ENCODE measurements at places on chromosomes 4 and X.

DNA sequence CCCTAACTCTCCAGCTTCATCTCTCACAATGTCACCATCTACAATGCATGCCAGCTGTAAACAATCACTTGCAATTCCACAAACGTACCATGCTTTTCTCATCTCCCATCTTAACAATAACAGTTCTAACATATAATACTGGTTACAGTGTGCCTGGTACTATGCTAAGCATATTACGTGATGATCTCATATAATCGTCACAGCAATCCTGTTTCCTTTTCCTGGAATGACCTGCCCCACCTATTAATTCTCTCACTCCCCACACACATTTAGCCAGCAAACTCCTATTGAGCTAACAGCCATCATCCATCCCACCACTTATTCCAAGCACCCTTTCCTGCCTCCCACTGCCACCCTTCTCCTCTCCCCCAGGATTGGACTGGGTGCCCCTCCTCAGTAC, 7.9 kb downstream of the JCHAIN start:
- no peak for DNase-seq

GRCh38 chr4:124181039-124181438, 531.5 kb downstream of the ANKRD50 start:
- DNase-seq, result no peak

GRCh38 chrX:94752434-94753169, 1078.6 kb downstream of the FAM133A start:
- DNase-seq, result no peak

- no peak for DNase-seq
Measured at GRCh38 chr4:184548316-184548647, 73.9 kb upstream of the IRF2 start.

DNA sequence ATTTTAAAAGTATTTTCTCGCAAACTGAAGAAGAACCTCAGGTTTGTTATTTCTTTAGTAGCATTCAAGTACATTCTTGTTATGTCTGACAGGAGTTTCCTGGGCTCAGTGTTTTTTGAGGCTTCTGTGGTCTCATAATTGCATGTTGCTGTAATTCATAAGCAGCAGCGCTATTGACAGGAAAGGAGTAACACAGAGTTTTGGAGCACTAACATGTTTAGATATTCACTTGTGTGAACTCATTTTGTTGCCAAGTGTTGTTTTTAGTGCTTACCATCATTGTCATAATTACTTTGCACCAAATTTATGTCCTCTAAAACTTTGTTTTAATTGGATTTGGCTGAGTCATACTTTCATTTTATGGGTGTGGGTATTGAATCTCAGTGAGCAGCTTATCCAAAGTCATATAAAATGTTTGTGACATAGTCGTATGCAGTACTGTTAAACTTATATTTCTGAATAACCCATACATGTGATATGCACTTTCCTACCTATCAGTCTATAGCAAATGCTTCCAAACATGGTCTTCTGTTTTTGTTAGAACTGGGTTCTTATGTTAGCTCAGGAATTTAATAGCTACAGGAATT, 358.7 kb upstream of the CTSO start:
- peak; percentile 12 for DNase-seq

GRCh38 chrX:133796282-133796681, 189.1 kb downstream of the GPC3 start:
- no peak for DNase-seq

GRCh38 chr4:105933083-105933482, 37.8 kb downstream of the NPNT start:
- no peak for DNase-seq

GRCh38 chr4:120922381-120923206, at the start of gene PRDM5:
Gene PRDM5 (minus strand): TSS chr4:120922726. CDS start chr4:120922608, 118 bp downstream.
- DNase-seq, result no peak

- no peak for DNase-seq
Measured at GRCh38 chrX:117053260-117053659, 590.5 kb upstream of the CT83 start.

- no peak for DNase-seq
Measured at GRCh38 chr4:41507291-41507947, 30.5 kb upstream of the LIMCH1 start.

- DNase-seq, result no peak
Measured at GRCh38 chr4:185721190-185722028, 90.6 kb downstream of the SORBS2 start.

- no peak for DNase-seq
Measured at GRCh38 chr4:22474636-22475310, 41.1 kb downstream of the ADGRA3 start.

DNA sequence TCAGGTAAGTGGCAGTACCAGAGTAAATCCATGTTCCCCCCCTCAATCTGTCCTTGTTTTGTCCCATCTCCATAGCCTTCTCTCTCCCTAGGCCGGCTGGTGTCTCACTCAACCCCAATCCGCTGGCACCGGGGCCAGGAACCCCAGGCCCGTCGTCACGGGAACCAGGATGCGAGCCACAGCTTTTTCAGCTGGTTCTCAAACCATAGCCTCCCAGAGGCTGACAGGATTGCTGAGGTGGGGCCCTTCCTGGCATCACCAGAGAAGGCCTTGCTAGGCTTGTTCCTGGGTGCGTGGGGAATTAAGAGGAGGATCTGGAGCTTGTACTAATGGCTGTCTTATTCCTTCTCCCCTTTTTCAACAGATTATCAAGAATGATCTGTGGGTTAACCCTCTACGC, 2.7 kb downstream of the TSPYL2 start:
- DNase-seq, result no peak

DNA sequence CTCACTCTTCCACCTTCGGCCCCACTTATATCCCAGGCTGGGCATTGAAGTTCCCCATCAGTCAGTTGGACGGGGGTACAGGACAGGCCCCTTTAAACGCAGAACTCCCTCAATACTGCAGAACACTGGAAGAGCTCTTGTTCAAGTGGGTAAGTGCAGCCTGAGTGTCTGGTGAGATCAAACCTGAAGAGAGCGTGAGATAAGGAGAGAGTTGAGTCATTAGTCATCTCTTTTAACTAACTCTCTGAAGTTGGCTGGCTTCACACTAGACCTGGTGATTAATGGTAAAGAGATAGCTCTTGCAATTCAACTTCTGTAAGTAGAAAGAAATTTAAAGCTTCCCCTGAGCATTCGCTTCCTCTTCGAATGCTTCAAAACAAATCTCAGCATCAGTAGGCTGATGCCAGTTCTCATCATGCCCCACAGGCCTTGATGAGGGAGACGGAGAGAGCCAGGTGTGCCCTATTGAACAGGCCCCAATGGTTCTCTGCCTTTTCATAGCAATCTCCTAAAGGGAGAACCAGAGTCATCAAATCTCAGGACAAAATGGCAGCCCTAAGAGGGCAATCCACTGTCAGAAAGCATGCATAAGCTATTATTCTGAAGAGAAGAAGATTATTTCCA, 41.0 kb upstream of the JADE1 start:
- DNase-seq, result no peak

DNA sequence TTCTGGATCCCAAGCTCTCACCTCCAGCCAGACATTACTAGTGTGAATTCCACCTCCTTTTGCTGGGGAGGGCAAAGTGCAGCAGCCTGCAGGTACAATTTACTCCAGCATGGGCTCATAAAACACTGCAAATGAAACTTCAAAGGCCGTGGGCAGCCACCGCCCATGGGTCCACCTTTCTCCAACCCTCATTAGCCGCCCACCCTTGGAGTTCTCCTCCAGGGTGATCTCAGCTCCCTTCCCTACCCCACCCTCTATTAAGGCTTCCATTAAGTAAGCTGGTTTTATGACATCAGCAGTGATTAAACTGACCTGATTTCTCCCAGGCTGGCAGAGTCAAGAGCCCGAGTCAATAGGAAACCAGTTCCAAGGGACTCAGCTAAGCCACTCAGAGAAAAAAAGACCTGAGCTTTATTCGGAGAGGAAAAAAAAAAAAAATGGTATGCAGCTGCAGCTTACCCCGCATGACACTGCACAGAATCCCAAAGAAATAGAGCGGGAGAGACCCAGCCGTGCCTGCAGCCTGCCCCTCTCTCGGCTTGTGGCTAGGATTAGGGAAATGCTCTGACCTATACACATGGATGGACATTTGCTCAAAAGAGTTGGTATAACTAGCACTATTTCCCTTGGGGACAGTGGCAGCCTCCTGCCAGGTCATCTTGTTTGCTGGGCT, 319.6 kb downstream of the PTTG2 start:
- no peak for DNase-seq

All from NCI-H2227 treated with DMSO at 0.1 percent for 48 hours (cell line).